SW480 (cell line): ENCODE measurements at places on chromosomes 5 and 9.
A peak's percentile ranks its signal among the peaks of the same experiment; 100 is the strongest.

DNA sequence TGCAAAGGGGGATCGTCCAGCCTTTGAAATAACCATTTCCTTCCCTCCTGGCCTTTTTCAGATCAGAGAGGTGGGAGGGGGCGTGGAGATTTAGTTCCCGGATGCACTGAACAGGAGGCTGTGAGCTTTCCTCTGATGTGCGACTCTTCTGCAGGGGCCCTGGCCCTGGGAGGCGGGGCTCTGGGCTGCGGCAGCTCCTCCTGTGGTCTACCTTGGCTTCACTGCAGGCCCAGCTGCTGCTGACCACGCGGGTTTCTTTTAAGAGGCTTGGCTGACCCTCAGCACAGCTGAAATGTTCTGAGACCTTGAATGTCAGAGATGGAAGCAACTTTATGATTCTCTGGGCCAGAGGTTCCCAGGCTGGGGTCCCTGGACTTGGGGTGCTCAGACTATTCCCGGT lies 27.0 kb upstream of the COL15A1 start:
- DNase-seq = peak; percentile 9

DNA sequence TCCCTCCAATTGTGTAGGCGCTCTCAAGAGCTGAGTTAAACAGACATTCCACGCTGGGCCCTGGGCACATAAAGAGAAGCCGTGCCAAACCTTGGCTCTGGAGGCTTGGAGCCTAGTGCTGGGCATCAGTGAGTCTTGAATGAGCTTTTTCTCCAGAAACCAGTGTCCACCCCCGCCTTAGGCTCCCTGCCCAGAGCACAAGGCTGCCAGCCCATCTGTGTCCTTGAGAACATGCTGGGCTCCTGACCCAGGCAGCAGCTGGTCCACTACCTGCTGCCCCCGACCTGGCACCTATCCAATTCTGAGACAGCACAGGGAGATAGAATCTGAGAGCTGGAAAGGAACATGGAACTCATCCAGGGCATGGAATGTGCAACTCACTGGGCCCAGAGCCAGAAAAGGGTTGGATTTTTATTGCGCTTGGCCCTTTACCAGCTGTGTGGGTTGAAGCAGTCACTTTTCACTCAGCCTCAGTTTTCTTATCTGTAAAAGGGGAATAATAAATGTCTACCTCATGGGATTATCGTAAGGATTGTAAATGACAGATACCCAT lies 92.4 kb upstream of the CPLX2 start:
- no peak for DNase-seq

DNA sequence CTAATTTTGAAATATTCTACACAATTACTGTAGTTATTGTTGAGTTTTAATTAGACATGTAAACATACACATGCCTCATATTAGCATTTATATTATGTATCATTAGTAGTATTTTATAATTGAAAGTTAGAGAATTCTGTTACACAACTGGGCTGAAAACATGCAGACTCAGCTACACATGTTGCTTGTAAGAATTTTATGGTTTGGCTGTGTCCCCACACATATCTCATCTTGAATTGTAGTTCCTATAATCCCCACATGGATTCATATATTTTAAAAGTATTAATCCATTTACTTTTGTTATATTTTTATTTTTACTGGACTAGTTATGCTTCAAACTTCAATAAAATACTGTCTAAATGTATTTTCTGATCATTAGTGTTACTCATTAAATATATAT lies 2075.3 kb upstream of the C9orf72 start:
- no peak for DNase-seq

- DNase-seq = no peak
Measured at GRCh38 chr5:173101245-173101644, 43.1 kb upstream of the BNIP1 start.

GRCh38 chr5:152118676-152119470 lies 194.2 kb upstream of the GLRA1 start:
- no peak for DNase-seq

GRCh38 chr9:61671276-61671973 lies 481.6 kb downstream of the SPATA31A7 start:
- DNase-seq = peak; percentile 7

DNA sequence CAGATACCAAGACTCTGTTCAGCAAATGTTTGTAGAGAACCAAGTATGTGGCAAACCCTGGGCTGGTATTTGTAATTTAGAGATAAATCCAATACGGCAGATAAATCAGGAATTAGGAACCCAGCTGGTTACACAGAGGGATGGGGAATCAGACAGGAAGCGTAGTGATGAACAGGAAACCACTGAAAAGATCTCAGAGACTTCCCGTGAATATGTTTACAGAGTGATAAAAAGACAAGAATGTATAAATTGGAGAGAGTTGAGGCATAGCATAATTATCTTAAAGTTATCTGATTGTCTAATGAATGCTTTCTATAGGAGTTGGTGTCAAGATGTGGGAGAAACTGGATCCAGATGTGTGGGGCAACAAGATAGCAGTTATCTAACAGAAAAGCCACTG lies 246.6 kb upstream of the SMARCA2 start:
- DNase-seq = no peak

DNA sequence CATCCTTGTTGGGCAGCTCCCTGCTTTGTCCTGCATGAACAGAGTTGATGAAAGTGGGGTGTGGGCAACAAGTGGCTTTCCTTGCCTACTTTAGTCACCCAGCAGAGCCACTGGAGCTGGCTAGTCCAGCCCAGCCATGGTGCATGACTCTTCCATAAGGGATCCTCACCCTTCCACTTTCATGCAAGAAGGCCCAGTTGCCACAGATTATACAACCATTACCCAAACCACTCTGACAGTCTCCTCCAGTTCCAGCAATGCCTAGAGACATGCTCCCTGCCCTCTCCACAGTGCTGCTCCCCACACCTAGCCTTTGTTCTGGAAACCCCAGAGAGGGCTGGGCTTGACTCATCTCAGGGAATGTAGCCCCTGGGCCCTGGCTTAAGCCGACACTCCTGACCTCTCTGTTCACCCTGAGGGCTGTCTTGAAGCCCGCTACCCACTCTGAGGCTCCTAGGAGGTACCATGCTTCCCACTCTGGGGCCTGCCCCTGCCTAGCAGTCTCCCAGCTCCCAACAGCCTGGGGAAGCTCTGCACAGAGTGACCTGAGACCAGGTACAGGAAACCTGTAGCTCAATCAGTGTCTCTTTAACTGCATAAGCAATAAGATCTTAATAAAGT lies 3.9 kb downstream of the SLC35A4 start:
- no peak for DNase-seq

DNA sequence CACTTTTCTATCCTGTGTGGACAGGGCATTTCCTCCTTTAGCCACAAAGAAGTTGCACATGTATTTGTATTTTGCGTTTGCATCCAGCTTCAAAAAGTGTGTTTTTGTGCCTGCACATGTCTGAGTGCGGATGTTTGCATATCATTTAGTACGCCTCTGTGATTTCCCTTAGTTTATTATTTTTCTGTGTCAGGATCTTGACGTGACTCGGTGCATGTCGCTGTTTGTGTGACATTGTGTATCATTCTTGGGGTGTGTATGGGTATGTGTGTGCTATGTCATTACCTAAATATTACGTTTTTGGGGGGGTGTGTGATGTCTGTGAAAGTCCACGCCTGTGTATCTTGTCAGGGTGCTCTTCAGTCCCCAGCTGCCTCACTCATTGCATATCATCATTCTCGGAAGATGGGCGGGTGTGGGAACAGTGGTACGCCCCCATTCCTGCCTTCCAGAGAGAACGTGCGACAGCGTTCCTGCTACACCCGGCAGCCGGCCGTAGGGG lies 416 bp upstream of the PAIP2 start:
- DNase-seq = no peak

DNA sequence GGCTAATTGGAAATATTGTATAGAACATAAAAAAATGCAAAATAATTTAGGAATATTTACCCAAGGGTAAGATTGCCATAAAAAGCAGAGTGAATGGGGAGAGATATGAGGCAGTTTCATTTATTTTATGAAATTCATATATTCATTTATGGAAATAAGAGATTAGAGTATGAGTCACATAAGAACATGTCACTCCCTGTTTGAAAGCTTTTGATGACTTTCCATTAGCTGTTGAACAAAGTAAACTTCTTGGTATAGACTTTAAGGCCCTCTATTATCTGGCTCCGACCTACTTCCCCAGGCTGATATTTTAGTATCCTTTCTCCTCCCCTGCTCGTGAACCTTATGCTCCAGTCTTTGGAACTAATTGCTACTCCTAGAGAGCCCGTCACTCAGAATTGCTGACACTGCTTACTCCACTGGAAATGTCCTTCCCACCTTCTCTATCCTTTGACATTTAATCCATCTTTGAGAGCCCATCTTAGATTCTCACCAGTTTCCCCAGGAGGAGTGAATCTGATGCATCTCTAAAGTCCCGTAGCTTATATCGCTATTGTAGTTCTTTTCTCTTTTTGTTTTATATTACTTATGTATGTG lies 8.9 kb upstream of the ACTBL2 start:
- no peak for DNase-seq

GRCh38 chr5:176621661-176622079 lies 8.7 kb downstream of the SNCB start:
- DNase-seq = no peak

- peak; percentile 53 for DNase-seq
Measured at GRCh38 chr5:149474198-149474597, 77.0 kb downstream of the CSNK1A1 start.

GRCh38 chr5:159878988-159879471 lies 37.3 kb upstream of the ADRA1B start:
- DNase-seq = peak; percentile 73

- DNase-seq = peak; percentile 32
Measured at GRCh38 chr9:15211160-15211814, 95.7 kb downstream of the TTC39B start.

GRCh38 chr5:62343428-62343827 lies 37.4 kb downstream of the KIF2A start:
- DNase-seq = no peak

- DNase-seq = no peak
Measured at GRCh38 chr9:105678163-105678562, 15.9 kb downstream of the TAL2 start.

DNA sequence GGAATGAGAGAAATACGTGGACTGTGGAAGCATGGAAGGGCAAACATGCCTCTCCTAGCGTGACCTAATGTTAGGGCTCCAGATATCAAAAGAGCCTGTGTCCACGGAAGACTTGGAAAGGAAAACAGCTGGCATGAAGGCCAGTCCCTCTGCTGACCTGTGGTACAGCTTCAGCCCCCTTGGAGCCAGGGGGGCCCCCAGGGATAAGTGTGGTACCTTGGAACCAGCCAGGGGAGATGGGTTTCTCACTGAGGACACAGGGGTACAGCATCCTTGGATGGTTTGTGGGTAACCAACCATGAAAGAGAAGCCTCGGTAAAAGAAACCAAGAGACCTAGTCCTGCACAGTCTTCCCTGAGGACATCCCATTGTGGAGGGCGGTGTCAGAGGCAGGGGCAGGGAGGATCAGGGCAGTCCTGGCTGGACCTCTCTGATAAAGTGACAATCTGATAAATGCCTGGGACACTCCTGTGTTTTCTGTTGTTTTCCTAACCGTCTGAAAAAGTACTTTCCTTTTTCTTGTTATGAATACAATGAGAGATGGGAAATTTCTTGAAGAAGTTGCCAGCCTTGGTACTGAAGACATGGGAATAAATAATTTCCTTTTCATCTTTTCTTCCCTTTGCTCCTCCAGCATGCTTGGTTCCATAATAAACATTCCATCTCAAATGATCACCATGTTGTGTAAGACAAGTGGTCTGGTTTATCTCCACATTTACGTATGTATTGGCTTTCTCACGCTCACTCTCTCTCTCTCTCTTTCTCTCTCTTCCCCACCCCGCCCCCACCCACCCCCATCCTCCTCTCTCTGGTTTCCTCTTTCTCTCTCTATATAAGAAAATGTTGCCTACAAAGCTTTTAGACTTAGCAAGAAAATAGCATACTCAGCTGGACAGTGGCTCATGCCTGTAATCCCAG lies 102.1 kb downstream of the SUSD1 start:
- DNase-seq = no peak

DNA sequence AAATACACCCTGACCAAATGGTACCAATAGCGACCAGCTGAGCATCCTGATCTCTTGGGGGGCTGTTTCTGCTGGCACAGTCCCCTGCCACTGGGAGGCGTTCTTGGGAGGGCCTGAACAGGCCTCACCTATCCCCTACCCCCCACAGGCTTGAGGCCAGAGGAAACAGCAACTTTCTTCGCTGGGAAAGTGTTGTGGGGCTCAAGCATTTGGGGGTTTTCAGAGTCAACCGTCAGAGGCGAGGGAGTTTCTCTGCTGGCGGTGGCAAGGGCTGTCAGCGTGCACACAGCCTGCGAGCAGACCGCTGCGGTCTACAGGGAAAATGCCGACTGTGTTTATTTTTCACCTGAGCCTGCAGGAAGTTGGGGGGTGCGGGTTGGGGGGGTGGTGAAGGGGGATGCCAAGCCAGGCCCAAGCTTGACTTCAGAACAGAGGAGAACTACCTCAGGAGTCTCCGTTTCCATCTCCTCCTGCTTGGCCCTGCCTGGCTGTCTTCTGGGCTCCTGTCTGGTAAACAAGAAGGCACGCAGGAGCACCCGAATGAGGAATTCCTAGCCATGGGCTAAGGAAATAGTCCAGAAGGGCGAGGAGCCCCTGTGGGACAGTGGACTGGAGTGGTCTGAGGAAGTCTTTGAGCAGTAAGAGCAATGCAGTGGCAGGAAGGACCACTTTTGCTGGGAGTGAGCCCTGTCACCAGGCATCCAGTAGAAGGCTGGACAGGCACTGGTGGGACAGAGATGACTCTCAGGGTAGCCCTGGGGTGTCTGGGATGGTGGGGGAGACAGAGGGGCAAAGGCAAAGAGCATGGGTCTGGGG lies 18.1 kb downstream of the TCF7 start:
- DNase-seq = no peak

- DNase-seq = no peak
Measured at GRCh38 chr5:172403817-172404216, 50.5 kb downstream of the SH3PXD2B start.

DNA sequence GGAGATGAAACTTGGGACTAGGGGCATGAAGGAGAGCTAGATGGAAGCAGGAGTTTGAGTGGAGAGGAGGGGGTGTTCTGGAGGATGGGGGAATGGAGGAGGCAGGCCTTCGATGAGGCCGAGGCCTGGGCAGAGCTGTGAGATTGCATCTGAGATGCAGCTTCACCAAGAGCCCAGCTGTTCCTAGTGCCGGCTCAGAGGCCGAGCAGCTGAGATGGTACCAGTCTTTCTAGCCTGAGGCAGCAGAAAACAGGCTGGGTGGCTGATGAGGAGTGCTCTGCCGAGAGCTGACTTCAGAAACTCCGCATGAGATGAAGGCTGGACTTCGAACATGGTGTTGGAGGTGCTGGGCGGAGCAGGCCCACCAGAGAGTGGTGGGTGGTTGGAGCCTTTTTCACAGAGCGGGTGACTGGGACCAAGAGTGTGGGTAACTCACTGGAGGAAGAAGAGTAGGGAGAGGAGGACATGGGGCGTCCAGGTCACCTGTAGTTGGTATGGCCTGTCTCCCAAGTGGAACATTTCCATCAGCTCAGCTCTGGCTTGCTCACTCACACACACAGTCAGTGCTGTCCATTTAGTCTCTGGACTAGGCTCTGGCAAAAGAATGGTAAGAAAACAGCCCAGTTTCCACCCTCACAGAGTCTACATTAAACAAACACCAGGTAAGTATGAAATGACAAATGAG lies 54.7 kb downstream of the TMOD1 start:
- no peak for DNase-seq

- DNase-seq = no peak
Measured at GRCh38 chr9:33103501-33104281, 27.2 kb upstream of the SMU1 start.
